ENCODE measurements at places on chromosomes 6 and 20.

GRCh38 chr6:166490671-166491500 is 95.6 kb downstream of the RAMACL start:
- peak; percentile 87 for DNase-seq

GRCh38 chr6:93087606-93088005 is 331.8 kb downstream of the EPHA7 start:
- DNase-seq: no peak

DNA sequence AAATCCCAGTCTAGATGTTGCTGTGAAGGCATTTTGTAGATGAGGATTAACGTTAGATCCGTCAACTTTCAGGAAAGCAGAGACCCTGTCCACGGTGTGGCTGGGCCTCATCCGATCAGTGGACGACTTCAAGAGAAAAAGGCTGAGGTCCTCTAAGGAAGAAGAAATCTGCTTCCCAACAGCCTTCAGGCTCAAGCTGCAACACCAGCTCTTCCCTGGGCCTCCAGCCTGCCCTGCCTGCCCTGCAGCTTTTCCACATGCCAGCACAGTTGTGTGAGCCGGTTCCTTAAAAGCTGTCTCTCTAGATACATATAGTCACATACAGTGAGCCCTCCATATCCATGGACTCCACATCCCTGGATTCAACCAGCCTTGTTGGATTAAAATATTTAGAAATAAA is 14.1 kb upstream of the PDE10A start:
- DNase-seq: no peak

- DNase-seq: no peak
Observed at GRCh38 chr20:58986968-58987517, 6.0 kb downstream of the NELFCD start.

DNA sequence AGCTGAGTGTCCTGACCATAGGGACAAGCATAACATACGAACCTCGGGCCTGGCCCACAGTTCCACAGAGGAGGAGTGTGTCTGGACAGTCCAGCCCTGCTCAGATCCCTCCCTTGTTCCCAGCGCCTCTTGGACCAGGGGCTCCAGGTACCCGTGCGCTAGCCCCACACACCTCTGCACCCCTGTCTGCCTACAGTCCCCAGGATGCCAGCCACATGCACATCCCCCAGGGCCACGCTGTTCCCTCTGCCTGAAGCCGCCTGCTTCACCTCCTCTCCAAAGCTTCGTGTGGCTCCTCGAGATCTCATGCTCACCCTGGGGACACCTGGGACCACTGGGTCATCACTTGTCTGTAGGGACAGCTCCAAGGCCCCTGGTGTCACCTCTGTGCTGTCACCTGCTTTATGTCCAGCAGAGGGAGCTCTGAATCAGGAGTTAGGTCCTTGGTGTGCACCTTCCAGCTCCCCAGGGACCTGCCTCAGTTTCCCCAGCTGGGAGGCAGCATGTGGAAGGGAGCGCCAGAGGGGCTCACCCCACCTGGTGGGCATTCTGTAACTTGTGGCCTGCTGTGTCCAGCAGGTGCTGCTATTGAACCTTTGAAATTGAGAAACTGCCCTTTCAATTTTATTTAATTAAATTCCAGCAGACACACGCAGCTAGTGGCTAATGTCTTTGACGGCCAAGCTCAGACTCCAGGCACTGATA is 7.3 kb upstream of the YTHDF1 start:
- DNase-seq: no peak

DNA sequence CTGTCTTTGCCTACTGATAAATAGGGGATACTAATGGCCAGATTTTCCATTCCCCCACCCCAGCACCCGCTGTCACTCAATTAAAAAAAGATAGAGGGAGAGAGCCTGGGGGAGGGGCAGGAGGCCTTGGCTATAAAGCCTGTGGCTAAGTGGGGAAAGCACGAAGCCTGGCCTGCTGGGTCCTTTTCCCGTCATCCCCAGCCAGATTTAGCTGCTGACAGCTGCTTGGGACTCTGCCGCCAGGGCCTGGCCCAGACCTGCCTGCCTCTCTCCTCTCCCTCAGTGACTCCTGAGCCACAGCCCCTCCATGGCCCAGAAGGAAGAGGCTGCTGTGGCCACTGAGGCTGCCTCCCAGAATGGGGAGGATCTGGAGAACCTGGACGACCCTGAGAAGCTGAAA is at the start of gene APOBEC2:
Gene APOBEC2 (plus strand): TSS at position 162 of the 400 bp plus-strand sequence. CDS start 146 bp downstream, at position 308.
- no peak for DNase-seq

DNA sequence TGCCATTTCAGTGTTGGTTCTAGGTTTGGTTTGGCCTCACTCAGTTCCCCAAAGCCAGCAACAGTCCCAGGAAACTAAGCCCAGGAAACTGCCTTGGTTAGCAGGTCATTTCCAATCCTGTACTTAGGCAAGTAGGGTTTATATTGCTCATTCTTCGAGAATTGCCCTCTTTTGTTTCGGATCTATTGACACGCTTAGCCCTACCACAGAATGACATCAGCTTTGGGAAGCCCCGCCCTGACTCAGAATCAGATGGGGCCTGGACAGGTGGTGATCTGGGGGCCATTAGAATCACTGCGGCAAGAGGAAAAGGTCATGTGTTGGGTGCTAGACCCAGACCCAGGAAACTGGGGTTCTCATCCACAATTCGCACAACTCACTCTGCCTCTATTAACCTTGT is 578.2 kb downstream of the QKI start:
- no peak for DNase-seq

DNA sequence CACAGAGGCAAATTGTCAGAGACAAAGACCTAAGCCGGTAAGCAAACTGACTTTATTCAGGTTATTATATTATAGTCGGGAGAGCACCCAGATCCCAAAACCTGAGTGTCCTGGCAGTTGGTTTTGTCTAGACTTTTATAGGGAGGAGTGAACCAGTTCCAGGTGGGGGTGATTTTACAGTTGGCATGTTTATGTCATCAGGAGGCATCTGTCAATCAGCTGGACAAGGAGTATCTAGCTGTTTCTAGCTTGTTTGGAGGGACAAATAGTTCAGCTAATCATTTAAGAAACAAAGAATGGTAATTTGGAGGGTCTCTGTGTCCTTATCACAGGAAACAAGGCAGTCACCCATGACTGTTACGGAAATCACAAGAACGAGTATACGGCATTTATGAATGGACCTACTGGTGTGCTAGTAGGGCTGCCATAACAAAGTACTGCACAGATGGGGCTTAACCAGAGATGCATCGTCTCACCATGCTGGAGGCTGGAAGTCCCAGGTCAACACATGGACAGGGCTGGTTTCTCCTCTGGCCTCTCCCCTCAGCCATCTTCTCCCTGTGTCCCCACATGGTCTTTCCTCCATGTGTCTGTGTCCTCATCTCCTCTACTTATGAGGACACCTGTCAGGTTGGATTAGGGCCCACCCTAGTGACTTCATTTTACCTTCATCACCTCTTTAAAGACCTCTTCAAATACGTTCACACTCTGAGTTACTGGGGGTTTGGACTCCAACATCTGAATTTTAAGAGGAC is 122.7 kb downstream of the LY86 start:
- DNase-seq: no peak

GRCh38 chr6:138593124-138593877 is 94.0 kb upstream of the NHSL1 start:
- no peak for DNase-seq

DNA sequence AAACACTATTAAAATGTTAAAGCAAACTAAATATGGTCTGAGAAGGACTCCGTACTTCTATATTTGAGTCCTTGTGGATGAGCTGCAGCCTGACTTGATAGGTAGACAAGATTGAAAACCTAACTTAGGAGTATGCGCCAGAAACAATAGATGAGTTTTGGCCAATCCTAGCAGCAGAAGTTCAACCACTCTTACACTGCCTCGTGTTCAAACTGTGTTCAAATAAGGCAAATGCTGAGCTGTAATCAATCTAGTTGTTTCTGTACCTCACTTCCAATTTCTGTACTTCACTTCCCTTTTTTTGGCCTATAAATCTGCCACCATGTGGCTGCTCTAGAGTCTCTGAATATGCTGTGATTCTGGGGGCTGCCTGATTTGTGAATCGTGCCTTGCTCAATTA is 13.2 kb upstream of the SERINC1 start:
- no peak for DNase-seq

- DNase-seq: no peak
Observed at GRCh38 chr6:30041821-30042220, 19.2 kb upstream of the POLR1H start.

DNA sequence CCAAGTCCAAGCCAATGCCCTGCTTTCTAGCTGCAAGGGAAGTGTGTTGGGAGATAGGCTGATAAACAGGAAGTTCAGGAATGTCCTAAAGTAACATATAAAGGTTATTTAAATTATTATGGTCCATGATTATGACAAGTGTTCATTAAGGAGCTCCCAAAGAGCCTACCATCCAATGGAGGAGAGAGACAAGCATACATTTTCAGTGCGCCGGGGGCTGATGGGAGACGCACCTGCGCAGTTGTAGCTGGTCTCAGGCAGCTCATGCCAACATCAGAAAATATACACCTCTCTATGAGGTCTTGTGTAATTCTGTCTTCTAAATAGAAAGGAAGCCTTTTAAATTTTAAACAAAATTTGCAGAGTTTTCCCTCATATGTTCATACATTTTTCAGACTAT is 12.6 kb upstream of the SFT2D1 start:
- no peak for DNase-seq

- no peak for DNase-seq
Observed at GRCh38 chr6:142398353-142398752, 96.5 kb downstream of the ADGRG6 start.

- DNase-seq: no peak
Observed at GRCh38 chr6:124487623-124488431, 474.4 kb upstream of the RNF217 start.

DNA sequence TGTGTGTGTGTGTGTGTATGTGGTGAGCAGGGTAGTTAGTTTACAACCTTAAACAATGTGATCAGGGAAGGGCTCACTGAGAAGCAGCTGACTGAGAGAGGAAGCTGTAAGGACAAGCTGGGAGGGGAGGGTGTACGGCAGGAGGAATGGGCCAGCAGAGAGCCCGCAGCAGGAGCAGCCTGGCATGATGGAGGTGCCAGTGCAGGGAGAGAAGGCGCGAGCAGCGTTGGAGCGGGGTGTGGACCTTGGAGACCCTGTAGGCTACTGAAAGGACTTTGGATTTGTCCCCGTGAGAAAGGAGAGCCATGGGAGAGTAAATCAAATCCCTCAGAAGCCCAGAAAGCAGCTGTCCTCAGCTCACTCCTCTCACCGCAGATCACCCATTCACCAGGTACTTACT is 18.5 kb downstream of the FAM209B start:
- DNase-seq: no peak

DNA sequence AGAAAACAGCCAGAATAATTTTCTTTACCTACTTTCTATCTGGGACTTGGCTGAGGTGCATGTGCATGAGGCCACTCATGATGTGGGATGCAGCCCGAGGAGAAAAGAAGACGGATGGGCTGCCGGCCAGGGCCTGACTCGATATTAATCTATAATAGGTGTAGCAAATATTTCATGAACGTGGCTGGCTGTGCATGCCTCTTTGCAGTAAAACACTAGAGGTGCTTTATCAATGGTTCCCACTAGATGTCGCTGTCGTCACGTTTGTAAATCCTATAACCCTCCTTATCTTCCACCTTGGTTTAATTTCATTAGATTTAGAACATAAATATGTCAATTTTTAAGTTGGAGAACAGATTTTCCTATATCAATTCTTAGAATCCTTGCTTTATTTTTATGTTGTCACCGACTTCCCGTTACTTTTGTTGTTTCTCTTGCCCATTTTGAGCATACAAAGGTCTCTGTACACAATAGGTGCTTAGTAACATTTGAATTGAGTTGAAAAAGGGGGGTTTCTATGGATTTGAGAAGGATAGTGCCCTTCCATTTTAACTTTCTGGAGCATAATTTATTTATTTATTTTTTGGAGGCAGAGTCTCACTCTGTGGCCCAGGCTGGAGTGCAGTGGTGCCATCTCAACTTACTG is 19.6 kb upstream of the FERMT1 start:
- no peak for DNase-seq

GRCh38 chr6:36368921-36369865 is 18.3 kb downstream of the ETV7 start:
- peak; percentile 39 for DNase-seq

GRCh38 chr6:6790891-6791290 is 202.4 kb downstream of the LY86 start:
- no peak for DNase-seq

DNA sequence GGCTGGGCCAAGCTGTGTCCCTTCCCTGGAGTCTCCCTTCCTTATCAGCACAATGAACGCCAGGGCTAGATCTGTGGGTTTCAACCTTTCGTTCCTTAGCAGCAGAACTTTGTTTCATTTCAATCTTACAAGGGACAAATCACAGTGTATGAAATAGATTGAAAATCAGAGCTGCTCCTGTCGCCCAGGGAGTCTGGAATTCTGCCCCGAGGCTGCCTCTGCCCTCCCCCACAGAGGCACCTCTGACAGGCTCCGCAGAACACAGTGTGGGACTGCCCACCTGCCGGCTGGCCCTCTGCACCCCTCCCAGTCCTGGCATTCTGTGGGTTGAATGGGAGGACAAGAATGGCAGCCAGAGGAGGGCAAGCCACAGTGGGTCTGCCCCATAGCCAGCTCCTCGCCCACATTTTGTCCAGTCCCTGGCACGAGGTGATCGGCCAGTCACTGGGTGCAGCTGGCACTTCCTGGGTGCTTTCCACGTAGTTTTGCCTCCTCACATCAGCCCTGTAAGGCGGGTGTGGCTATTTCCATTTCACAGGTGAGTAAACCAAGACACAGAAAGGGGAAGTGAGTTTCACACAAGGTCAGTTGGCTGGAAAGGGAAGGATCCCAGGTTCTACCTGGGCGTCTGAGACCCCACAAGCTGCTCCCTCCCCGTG is 26.1 kb downstream of the MANBAL start:
- no peak for DNase-seq

- no peak for DNase-seq
Observed at GRCh38 chr6:48032151-48032550, 78.8 kb downstream of the PTCHD4 start.

- DNase-seq: no peak
Observed at GRCh38 chr6:136618086-136618485, 67.9 kb upstream of the MAP7 start.

- DNase-seq: no peak
Observed at GRCh38 chr20:24651976-24652345, 182.5 kb downstream of the SYNDIG1 start.

- no peak for DNase-seq
Observed at GRCh38 chr6:111980143-111980542, 73.8 kb upstream of the CCN6 start.

DNA sequence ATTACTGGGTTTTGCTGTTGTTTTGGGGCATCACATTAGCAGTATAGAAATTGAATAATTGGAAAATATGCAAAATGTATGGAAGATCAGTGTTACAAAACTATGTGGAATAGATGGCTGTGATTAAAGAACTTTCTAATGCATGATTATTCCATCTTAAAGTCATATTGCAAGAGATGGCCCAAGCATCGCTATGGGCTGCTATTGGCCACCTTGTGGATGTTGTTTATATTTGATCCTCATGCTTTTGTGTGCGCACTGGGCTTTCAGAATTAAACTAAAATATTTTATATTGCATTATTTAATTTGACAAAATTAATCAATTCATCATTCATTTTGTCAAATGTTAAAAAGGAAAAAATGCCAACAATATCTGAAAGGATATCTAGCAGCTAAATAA is 16.1 kb upstream of the HMGN3 start:
- no peak for DNase-seq
